ENCODE measurements at places on chromosomes 12 and 14.

- peak; percentile 54 for DNase-seq
These were observed 15.6 kb downstream of the SMUG1 start for GRCh38 chr12:54173066-54173726.

DNA sequence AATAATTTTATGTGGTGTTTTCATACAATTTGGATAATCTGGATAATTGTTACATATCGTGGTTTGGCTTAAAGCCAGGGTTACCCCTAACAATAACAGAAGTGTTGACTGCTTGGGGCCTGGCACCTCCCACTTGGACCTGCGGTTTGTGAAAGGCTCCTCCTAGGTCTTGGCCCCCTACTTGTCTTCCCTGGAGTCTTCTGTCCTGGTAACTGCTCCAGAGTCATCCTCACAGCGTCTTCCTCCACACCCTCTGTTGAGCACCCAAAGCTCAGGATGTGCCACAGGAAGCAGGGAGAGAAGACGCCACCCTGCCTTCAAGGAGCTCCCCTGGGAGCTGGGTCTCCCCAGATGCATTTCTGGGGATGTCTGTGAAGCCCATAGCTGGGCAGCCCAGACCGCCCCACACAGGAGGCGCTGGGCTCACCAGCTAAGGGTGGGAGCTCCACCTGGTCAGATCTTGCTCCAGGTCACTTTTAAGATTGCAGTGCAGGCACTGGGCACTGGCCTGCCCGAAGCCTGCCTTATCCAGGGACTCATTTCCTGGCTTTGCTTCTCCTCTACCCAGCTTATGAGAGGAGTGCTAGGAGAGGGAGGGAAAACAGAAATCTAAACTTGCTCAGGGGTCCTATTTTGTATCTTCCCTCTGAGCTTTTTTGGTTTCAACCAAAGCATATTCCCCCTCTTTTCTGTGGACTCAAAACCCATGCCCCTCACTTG lies 98.2 kb downstream of the ZFP36L1 start:
- no peak for DNase-seq

DNA sequence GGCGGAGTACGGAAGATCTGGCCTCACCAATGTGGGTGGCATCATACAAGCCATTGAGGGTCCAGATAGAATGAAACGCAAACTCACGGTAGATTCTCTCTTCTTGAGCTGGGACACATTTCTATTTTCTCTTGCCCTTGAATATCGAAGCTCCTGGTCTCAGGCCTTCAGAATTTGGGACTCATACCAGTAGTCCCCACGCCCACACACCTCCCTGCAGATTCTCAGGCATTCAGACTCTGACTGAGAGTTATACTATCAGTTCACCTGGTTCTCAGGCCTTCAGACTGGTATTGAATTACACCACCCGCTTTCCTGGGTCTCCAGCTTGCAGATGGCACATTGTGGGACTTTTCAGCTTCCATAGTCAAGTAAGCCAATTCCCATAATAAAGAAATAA lies 37.8 kb downstream of the EIF2S3B start:
- DNase-seq: no peak

DNA sequence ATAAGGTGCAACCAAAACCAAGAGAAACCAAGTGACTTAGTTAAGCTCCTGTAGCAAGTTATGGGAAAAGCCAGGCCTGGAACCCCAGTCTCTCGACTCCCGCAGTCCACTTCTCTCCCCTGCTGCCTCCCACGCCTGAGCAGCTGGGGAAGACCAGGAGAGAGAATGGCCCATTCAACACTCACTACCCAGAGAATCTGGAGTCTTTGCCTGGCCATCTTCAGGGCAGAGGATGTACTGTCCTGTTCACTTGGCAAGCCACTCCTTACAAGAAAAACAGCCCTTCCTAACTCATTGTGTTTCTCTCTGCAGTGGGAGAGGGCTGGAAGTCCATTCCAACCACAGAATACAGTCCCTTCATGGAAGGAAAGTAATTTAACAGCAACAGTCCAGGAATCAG lies 1.8 kb downstream of the PITPNM2 start:
- DNase-seq: no peak

GRCh38 chr14:104108570-104109541 lies 23.4 kb downstream of the ASPG start:
- no peak for DNase-seq

DNA sequence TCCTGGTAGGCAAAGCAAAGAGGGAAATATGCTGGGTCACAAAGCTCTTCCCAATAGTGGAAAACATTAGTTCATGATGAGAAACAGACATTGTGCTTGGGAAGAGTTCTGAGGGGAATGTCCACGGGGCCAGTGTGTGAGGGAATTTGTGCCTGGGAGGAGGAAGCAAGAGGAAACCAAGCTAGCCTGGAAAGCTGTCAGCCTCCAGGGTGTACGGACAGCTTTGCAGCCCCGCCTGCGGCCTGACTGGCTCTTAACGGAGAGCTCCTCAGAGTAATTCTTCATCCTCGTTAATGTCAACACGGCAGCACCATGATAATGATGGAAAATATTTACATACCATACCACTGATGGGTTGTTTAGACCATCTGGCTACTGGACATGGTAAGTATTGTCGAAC lies 32.4 kb downstream of the PITPNM2 start:
- no peak for DNase-seq

- no peak for DNase-seq
These were observed 19.4 kb upstream of the PTGDR start for GRCh38 chr14:52248057-52248456.

GRCh38 chr14:91303091-91303923 lies 58.8 kb upstream of the GPR68 start:
- DNase-seq: no peak

GRCh38 chr14:86541972-86542371 lies 1012.0 kb downstream of the FLRT2 start:
- no peak for DNase-seq

DNA sequence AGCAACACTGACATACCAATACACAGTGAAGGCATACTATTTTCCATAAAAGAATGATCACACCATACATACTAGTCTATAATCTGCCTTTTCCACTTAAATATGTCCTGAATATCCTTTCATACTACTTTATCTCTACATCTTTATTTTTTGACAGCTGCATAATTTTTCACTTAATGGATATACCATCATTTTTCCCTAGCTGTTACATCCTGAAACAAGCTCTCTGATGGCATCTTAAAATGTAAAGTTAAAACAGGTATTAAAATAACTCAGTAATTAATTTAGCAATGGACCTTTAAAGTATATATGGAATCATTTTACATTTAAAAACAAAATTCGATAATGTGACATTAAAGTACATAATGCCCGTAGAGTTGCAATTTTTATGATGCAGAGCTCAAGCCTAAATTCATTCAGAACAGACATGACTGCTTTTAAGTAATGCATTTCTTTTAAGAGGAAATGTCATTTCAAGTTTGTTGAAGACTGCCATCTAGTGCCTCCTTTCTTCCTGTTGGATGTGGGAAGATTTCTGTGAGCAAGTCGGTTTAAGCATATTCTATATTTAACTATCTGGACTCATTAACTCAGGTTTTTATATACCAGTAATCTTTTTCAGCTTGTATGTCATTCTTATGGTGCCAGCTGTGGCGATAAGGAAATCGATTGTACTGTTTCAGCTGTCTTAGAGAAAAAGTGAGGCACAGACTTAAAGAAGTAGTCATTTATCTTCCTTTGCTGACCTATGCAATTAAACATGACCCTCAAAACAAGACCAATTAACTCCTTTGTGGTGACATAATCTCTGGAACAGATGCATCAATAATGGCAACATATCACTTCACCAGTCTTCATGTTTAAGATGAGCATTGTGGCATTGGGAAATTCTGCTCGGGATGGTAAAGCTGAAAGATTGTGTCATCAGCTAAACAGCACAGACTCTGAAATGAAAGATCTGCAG lies 20.3 kb downstream of the PRICKLE1 start:
- no peak for DNase-seq

DNA sequence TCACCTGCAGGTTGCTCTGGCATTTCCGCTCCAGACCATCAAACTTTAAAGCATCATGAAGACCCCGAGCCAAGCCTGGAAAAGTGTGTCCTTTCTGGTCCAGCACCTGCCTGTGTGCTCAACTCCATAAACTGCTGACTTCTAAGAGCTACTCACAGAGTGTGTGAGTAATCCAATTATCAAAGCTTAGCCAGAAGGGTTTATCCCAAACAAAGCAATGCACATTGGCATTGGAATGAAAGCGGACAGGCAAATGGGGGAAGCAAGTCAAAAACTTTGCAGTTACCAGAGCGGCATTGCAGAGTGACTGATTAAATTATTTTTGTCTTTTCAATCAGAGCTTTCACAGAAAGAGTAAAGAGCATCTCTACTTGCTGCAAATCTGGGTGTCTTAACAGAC lies 1262.4 kb upstream of the SEL1L start:
- DNase-seq: no peak

DNA sequence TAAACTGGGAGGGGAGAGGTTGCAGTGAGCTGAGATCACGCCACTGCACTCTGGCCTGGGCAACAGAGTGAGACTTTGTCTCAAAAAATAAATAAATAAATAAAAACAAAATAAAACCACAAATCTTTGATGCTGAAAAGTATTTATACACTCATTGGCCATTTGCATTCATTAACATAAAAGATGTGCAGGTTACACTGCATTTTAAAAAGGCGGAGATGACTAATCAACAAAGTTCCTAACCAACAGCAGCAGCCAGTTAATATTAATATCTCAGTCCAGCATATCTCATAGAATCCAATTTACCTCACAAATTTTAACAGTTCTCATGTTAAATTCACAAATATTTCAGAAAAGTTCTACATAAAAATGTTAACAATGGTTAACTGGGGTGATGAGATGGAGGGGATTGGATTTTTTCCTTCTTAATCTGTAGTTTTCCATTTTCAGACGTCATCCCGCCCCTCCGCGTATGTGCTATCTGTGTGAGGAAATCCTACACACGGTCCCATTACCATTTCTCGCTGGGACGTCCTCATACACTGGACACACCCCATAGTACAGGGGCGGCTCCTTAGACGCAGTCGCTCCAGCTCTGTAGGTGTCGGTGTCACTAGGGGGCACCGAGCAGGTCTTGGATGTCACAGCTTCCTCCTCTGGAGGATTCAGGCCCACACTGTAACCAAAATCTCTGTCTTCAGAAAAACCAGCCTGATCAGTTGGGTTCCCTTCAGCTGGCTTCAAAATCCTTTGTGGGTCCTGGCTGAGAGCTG lies 7.3 kb downstream of the ANKLE2 start:
- DNase-seq: no peak

GRCh38 chr12:124188084-124188483 lies 106.8 kb upstream of the RFLNA start:
- no peak for DNase-seq

GRCh38 chr14:34027990-34028495 lies 77.2 kb upstream of the EGLN3 start:
- no peak for DNase-seq

GRCh38 chr14:59036134-59036533 lies 152.3 kb upstream of the DAAM1 start:
- no peak for DNase-seq

DNA sequence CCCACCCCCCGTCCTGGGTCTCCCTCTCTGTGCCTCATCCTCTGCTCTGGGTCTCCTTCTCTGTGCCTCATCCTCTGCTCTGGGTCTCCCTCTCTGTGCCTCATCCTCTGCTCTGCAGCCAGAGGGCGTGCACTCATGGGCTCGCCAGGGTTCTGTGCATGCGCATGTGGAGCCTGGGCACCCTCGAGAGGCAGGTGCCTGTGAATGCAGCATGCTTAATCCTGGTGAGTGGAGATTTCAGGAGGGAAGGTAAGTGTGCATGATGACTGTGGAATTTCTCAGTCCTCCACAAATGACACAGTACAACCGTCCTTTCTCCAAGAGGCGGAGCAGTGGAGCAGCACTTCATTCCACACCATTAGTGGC lies 65.2 kb downstream of the EP400 start:
- no peak for DNase-seq

GRCh38 chr14:105864116-105864515 lies 337.7 kb downstream of the TMEM121 start:
- no peak for DNase-seq

GRCh38 chr14:85625925-85626585 lies 96.1 kb downstream of the FLRT2 start:
- DNase-seq: no peak

DNA sequence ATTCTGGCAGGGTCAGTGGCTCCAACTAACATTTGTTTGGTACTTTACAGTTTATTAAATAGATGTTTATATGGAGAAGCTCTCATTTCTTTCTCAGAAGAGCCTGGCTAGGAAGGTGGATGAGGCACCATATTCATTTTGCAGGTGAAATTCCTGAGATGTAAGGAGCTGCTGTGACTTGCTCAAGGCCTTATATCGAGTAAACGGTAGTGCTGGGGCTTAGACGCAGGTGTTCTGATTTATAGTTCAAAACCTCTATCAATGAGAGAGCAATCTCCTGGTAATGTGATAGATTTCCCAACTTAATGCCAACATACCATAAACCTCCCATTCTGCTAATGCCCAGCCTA lies 42.3 kb downstream of the DAD1 start:
- no peak for DNase-seq

- no peak for DNase-seq
These were observed 441.8 kb upstream of the TMPO start for GRCh38 chr12:98073610-98074009.

- DNase-seq: peak; percentile 45
These were observed 764.3 kb downstream of the NOVA1 start for GRCh38 chr14:25833341-25834126.

DNA sequence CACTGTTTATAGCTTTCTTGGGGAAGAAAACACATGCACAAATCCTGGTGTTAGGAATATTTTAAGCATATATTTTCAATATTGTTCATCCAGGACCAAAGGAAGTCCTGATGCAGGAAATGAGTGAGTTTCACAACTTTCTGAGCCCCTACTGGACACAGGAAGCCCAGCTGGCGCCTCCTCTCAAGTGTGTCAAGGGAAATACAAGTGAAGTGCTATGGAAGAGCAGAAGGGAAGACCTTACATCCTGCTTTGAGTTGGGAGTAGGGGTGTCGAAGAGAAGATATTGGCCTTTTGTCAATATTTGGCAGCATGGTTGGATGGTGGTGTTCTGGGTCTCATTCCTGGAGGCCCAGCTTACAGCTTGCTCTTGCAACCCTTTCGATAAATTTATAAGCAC lies 66.1 kb upstream of the ZDHHC17 start:
- no peak for DNase-seq

- no peak for DNase-seq
These were observed 41.7 kb downstream of the TRIM9 start for GRCh38 chr14:51053157-51053556.

GRCh38 chr14:49688701-49689030 lies 652 bp upstream of the POLE2 start:
- no peak for DNase-seq
